ENCODE measurements at places on chromosomes 5 and 9.

- no peak for DNase-seq
Observed at GRCh38 chr5:157327771-157328170, 61.8 kb downstream of the CYFIP2 start.

- DNase-seq = no peak
Observed at GRCh38 chr5:109006129-109006528, 258.4 kb downstream of the FER start.

- DNase-seq = no peak
Observed at GRCh38 chr5:147169901-147170300, 64.9 kb upstream of the STK32A start.

DNA sequence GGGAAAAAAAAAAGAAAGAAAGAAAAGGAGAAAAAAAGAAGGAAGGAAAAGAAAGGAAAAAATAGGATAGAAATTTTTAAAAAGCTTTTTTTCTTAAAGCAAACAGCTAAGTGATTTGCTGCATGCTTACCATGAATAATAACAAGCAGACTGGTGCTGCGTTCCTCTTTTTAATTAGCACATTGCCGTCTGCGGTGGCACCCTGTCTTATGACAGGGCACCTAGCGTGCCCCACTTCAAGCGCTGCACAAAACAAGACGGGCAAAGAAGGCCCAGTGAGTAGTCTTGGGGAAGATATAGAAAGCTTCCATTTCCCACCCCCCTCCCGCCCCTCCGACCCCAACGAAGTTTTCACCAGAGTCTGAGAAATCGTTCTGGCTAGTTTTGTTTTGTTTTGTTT lies 513.9 kb downstream of the ZNF608 start:
- no peak for DNase-seq

DNA sequence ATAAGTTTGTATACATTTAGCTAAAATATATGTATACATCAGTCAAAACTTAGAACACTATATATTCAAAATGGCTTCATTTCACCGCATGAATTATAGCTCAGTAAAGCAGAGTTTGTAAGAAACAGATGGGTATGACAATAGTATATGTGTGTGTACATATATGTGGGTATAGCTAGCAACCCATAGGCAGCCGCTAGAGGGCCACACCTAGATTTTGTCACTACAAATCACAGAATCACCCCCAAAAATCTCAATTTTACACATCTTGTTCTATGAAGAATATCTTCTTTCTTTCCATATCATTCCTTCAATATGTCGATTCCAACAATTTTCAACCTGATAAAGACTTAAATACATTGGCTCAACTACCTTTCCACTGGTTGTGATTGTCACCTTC lies 357.8 kb upstream of the CCNG1 start:
- DNase-seq = no peak

GRCh38 chr9:33225319-33226147 lies 14.4 kb upstream of the SPINK4 start:
- peak; percentile 59 for DNase-seq

DNA sequence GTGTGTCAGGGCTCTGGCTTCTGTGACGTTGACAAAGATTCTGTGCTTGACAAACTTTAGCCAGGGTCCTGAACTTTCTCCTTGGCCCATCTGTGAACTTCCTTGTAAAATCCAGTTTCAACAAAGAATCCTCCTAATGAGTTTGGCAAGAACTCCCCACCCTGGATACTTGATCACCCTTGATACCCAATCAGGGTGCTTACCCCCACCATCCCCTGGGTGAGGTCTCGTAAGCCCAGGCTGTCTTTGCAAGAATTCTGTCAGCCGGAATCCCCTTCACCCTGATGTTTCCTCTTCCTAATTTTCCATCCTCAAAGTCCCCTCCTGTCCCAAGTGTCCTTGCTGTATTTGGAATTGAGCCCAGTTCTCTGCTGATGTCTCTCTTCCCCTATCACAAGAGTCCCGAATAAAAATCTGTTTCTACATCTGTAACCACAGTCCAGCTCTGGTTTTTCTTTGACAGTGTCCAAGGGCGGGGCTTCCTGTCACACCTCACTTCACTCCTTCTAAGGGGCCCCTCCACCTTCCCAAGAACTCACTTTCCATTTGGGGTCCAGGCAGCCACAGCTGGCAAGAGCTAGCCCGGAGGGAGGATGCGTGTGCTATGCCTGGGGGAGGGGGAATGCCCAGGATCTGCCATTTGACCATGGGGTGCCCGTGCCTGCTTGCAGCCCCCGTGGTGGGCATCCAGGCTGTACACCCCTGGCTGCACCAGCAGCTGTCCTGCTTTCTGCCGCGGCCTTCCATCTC lies 2.7 kb upstream of the CARD19 start:
- DNase-seq = no peak

DNA sequence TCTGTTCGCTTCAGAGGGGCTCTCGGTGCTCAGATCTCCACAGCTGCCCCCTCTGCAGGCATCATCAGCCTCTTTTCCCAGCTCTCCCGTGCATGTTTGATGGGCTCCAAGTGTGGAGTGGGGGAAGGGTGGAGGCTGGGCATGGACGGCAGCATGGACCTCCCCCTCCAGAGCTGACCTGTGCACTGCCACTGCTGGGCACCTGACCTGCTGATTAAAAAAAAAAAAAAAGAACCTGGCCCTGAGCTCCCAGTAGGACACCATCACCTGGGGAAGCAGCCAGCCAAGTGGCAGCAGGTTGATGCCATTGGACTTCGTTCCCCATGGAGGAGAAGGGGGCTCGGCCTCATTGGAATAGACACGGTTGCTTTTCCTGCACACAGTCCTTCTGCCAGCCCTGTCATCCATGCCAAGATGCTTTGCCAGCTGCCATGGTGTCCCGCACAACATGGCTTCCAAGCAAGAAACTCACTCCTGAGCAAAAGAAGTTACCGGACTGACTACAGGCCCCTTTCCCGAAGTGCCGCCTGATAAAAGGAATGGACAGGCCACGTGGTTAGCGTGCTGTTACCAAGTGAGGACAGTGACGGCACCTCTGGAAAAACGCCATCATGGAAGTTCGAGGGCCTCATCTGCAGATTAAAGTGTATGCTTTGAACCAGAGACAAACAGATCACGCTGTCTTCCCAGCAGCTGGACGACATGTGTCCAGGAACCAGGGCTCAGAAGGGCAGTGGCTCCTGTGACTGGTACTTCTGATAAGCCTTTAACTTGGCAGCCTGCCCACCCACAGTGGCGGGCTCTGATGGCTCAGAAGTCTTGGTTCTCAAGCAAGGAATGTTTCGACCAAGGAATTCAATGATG lies 14.7 kb upstream of the BRD3OS start:
- peak; percentile 22 for DNase-seq

GRCh38 chr5:54317511-54318260 lies 7.3 kb upstream of the ARL15 start:
- DNase-seq = peak; percentile 49

GRCh38 chr9:77926371-77926878 lies 105.2 kb downstream of the GNAQ start:
- peak; percentile 87 for DNase-seq

All from astrocyte (in vitro differentiated cells and primary cell).